ENCODE measurements at places on chromosomes 7 and 10. TPM values are rescaled to one million over a fixed set of nuclear protein-coding genes. Genes with fewer than 3 reads are reported as not detected.
A peak's percentile ranks its signal among the peaks of the same experiment; 100 is the strongest.

DNA sequence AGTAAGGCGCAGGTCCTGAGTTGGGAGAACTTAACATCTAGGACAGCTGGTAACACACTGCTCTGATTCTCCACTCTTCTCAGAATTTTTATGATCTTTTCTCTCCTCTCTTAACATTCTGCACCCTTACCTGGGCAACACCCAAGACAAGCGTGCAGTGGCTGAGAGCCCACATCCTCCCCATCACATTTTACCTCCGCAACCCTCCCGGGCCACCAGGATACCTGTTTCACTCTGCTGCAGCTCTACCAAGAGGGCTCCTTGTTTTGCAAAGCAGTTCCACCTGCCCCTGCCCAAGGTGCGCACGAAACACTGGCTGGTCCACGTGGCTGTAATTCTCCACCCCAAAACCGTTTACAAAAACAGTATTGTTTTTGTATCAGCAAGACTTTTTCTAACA is 81.5 kb downstream of the ITIH5 start:
- H3K4me3 ChIP-seq, result no peak overlapping the region
- no peak for DNase-seq
- no peaks in the 10 kb centered on the region for H3K36me3 ChIP-seq
- no peak overlapping the region for H3K27ac ChIP-seq

RNF133 gene
- total RNA-seq, result 0.26 TPM

GRCh38 chr10:122159141-122159970 is 111.7 kb upstream of the BTBD16 start:
- H3K4me3 ChIP-seq, result no peak overlapping the region
- H3K27me3 ChIP-seq, result no peaks in the 10 kb centered on the region
- no peak overlapping the region for H3K27ac ChIP-seq

GRCh38 chr7:83684928-83685327 is 36.0 kb upstream of the SEMA3E start:
- no peak overlapping the region for H3K4me3 ChIP-seq
- peak; percentile 62 for DNase-seq
- H3K27me3 ChIP-seq, result 0 out of 2 replicates have a peak, but pooled peaks cover 3% of the 10 kb centered on the region
- H3K27ac ChIP-seq, result peak overlapping the region; percentile 39
- no peaks in the 10 kb centered on the region for H3K36me3 ChIP-seq

DNA sequence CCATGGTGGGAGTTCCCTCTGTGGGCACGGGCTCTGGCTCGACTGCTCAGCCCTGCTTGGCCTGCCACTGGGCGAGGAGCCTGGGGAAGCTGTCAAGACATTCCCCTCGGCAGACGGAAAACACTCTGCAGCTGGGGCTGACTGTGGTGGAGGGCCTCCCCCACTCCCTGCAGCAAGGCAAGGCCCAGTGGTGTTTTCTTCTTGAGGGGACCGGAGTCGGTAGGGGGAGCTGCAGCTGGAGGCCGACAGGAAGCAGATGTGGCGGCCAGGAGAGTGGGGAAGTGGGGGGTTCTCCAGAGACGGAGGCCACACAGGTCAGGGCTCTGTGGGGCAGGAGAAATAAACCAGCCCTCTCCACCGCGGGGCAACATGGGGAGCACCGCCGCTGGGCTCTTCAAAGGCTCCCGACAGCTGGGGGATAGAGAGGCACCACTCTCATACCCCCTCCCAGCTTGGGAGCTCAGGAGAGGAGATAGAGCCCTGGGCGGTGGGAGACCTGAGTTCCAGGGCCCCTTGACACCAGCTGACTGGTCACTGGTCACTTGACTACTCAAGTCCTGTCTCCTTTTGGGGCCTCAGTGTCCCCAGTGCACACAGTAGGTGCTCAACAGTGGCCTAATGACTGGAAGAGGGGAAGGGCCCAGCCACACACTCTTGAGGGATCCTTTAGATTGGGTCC is 43.4 kb downstream of the PPIF start:
- H3K4me1 ChIP-seq, result no peaks in the 10 kb centered on the region
- DNase-seq, result no peak
- H3K36me3 ChIP-seq, result no peaks in the 10 kb centered on the region

DNA sequence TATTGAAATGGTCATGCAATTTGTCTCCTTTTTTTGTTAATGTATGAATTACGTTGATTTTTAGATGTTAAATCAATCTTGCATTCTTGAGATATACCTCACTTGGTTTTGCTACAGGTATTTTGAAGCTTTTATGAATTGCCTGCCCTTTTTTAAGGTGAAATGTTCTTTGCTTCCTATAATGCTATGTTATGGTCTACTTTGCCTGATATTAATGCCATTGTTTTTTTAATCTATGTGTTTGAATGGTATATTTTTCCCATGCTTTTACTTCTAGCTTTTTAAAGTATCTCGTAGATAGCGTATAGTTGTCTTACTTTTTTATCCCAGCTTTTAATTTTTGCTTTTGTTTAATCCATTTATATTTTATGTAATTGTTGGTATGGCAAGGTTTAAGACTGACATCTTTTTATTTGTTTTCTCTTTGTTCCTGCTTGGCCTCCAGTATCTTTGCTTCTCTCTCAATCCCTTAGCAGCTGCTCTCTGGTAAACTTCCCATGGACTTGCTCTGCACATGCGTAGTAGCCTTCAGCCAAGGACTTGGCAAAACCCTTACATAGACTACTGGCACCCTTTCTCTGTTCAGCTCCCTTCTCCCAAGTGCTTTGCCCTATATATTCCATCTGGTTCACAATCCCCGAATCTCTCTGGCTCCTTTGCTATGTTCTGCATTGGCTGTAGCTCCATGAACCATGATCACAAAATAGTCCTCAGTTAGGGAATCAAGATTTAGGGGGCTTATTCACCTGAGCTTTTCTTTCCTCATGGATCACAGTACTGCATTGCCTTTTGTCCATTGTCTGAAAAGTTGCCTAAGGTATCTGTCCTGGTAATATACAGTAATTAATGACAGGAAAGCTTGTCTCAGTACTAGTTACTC is 8.4 kb downstream of the TRIM24 start:
- no peaks in the 10 kb centered on the region for H3K36me3 ChIP-seq
- H3K4me3 ChIP-seq, result no peak overlapping the region
- H3K27ac ChIP-seq, result no peak overlapping the region
- no peaks in the 10 kb centered on the region for H3K4me1 ChIP-seq

POLD2 gene
- total RNA-seq, result 224 TPM

DNA sequence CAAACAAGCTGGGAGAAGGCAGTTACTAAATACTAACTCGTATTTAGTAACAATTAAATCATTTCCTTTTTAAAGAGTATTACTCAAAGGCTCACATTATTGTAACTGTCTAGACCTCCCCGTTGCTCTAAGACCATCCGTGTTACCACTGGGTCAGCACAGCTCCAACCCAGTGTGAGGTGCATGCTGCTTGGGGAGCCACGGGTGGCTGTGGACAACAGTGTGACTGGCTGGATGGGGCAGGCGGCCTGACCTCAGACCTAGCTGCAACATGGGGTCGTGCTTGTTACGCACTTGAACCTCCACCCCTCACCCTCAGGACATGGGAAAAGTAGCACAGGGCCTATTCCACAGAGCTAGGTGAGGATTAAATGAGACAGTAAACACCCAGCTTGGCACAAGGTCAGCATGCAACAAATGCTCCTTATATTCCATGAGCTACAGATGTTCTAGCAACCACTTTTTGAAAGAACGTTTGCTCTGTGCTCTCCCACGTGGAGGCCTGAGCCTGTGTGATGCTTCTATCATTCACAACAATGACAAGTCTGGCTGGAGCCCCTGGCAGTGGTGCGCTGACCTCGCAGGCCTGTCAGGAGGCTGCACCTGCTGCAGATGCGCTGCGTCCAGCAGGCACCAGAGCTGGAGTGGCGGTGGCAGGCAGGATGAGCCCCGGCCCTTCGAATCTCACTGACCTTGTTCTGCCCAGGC is 135.7 kb downstream of the PKD1L1 start:
- no peaks in the 10 kb centered on the region for H3K36me3 ChIP-seq
- no peak overlapping the region for H3K27ac ChIP-seq
- H3K4me1 ChIP-seq, result peaks cover 8% of the 10 kb centered on the region
- H3K27me3 ChIP-seq, result no peaks in the 10 kb centered on the region

GRCh38 chr7:36986948-36987724 is 262.8 kb upstream of the AOAH start:
- no peak overlapping the region for H3K4me3 ChIP-seq
- H3K36me3 ChIP-seq, result no peaks in the 10 kb centered on the region
- H3K4me1 ChIP-seq, result no peaks in the 10 kb centered on the region
- peak; percentile 61 for DNase-seq
- no peak overlapping the region for H3K27ac ChIP-seq

DNA sequence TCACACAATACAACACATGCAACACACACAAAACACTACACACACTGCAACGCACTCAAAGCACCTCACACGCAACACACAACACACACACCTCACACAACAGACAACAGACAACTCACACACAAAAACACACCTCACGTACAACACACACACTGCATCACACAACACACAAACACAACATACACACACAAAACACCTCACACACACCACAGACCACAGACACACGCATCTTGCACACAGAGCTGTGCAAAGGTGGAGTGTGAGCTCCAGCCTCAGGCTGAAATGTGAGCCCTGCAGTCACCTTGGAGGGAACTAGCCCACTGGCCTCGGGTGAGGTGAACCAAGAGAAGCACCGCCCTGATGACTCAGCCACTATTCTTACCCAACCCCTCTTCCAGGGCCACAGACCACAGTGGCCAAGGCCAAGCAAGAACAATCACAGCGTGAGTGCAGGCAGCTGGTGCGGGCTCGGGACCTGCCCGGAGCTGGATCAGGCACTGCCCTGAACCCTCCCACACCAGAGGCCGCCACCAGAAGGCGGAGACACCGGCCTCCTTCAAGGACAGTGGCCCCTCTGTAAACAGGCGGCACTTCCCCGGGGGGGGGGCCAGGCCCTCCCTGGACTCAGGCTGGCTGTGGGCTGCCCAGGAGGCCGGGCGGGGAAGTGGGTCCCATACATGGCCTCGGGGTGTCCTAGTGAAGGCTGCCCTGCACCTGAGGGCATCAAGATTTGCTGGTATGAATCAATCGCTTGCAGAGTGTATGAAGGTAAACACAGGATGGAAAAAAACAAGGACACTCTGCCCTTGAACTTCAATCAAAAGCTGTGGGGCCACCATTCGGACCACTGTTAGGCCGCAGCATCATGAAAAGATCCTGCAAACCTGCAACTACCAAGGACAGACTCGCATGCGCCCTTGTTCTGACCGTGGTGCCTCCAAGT is 106.7 kb downstream of the TNS3 start:
- H3K4me3 ChIP-seq, result no peak overlapping the region
- H3K27ac ChIP-seq, result peak overlapping the region; percentile 78
- H3K27me3 ChIP-seq, result no peaks in the 10 kb centered on the region
- H3K4me1 ChIP-seq, result peaks cover 31% of the 10 kb centered on the region
- DNase-seq, result peak; percentile 96
- no peaks in the 10 kb centered on the region for H3K36me3 ChIP-seq

- no peaks in the 10 kb centered on the region for H3K4me1 ChIP-seq
- H3K36me3 ChIP-seq, result no peaks in the 10 kb centered on the region
These were observed 858.7 kb downstream of the CCSER2 start for GRCh38 chr10:85187047-85187446.

DNA sequence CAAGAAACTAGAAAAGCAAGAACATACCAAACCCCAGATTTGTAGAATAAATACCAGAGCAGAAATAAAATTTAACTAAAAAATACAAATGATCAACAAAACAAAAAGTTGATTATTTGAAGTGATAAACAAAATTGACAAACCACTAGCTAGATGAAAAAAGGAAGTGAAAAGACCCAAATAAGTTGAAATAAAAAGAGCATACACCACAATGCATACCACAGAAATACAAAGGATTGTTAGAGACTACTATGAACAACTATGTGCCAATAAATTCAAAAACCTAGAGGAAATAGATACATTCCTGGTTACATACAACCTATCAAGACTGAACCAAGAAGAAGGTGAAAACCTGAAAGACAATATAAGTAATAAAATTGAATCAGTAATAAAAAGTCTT is 333.4 kb downstream of the SH2D4B start:
- H3K4me1 ChIP-seq, result no peaks in the 10 kb centered on the region
- no peak for DNase-seq
- no peak overlapping the region for H3K4me3 ChIP-seq

DNA sequence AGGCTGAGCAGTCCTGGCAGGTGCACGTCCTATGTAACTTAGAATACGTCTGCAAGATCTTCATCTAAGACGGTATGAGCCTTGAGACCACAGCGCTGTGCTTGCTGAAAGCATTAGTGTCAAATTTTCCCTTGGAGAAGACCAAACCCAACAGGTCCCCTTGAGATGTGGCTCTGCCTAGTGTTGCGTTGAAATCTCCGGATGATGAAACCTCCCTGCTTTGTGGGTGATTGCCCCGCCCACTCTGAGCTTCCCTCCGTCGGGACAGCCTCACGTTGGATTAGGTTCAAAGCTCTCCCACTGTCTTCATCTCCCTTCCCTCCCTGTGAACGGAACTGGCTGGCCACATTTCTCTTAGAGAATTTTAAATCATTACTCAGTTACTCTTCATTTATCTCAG is 102.0 kb downstream of the ADARB2 start:
- no peaks in the 10 kb centered on the region for H3K36me3 ChIP-seq
- H3K4me3 ChIP-seq, result no peak overlapping the region
- no peaks in the 10 kb centered on the region for H3K27me3 ChIP-seq
- DNase-seq, result no peak
- H3K4me1 ChIP-seq, result no peaks in the 10 kb centered on the region
- no peak overlapping the region for H3K27ac ChIP-seq

- no peaks in the 10 kb centered on the region for H3K36me3 ChIP-seq
- peaks cover 18% of the 10 kb centered on the region for H3K27me3 ChIP-seq
- H3K27ac ChIP-seq, result no peak within 1 kb of the TSS
- no peak within 1 kb of the TSS for H3K4me3 ChIP-seq
- peaks cover 8% of the 10 kb centered on the region for H3K4me1 ChIP-seq
These were observed at the start of gene ELN for GRCh38 chr7:74027683-74028320. TSS of gene ELN (plus strand) at chr7:74028173. CDS start at chr7:74028188, 15 bp downstream.
